Hematopoietic multipotent progenitor cell treated with erythropoietin and hydrocortisone succinate and interleukin-3 and kit ligand, for 8 days (in vitro differentiated cells): ENCODE measurements at places on chromosomes 1 and 21.

GRCh38 chr1:190897233-190897632 lies 419.6 kb upstream of the BRINP3 start:
- no peak for DNase-seq

GRCh38 chr1:231407547-231408396 lies 14.3 kb downstream of the EGLN1 start:
- DNase-seq = no peak

- peak; percentile 58 for DNase-seq
These were observed 47.2 kb downstream of the VPS26C start for GRCh38 chr21:37219761-37220432.

DNA sequence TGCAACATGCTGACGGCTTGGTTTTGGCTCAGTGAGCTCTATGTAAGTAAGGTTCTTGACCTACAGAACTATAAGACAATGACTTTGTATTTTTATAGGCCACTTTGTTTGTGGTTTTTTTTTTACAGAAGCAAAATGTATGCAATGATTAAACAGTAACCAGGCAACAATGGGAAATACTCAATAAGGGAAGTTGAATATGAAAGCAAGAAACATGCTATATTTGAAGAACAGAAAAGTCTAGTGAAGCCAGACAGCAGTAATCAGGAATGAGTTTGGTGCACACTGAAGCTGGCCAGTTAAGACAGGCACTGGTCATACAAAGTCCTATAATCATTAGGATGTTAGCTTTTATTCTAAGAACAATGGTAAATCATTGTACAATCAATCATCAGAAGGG lies 1926.8 kb downstream of the NCAM2 start:
- no peak for DNase-seq

DNA sequence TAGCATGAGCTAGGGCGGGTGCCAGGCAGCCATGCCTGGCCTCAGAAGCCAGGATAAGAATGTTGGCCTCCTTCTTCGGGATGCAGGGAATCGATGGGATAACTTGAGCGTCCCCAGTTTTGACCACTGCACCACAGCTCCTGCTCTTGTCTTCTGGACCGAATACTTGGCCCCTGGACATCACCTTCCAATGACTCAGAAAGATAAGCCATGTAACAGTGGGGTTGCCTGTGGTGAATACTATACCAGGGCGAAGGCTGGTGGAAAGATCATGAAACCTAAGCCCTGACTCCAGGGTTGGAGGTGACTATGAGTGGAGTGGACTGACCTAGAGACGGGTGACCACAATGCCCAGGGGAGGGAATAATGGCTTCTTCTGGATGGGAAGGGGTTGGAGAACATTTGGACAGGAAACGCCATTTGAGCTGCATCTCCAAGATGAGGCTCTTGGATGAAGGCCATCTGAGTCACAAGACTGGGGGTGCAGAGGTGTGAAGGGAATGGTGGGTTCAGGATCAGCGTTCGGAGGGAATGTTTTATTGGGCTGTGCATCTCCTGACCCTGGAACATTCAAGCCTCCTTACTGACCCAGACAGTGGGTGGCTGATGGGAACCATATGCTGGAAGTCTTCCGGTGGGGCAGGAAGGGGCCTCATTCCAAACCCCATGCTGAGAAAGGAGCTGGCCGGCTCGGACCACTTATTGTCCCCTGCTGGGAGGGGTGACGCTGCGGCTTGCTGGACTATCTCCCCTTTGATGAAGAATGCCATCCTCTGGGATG lies 18.5 kb upstream of the KCNE2 start:
- no peak for DNase-seq

- DNase-seq = no peak
These were observed 24.2 kb downstream of the SLC5A9 start for GRCh38 chr1:48246727-48247126.

DNA sequence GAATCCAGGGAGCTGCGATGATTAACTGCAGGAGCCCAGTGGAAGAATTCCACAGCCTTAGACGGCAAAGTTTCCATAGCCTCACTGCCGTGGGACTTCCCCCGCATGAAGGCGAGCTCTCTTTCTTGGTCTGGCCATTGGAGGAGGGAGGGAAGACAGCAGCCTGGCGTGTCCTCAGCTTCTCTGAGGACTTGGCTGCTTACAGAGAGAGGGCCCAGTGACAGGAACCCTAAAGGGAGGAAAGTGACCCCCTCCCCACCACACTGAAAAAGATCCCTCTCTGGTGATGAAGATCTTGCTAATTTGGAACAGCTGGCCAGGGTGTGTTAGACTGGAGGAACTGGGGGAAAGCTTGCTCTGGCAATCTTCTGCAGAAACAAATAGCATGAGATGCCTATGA lies 41.0 kb downstream of the ATP2B4 start:
- DNase-seq = no peak

DNA sequence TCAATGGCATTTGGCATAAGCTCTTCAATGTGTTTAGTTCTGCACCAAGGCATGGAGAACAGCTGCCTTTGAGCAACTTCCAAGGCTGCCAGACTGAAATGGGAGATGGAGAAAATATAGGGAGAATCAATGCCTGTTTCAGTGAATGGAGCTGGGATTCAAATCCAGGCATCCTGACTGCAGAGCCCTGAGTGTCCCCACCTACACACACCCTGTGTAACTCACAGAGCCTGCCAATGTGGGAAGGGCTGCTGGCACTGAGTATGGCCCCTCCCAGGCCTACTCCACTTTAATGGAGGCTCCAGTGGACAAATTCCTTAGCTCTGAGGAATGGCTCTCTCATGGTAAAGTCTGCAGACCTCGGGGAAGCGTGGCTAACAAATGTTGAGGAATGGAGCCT lies 145.6 kb upstream of the TNR start:
- DNase-seq = no peak

DNA sequence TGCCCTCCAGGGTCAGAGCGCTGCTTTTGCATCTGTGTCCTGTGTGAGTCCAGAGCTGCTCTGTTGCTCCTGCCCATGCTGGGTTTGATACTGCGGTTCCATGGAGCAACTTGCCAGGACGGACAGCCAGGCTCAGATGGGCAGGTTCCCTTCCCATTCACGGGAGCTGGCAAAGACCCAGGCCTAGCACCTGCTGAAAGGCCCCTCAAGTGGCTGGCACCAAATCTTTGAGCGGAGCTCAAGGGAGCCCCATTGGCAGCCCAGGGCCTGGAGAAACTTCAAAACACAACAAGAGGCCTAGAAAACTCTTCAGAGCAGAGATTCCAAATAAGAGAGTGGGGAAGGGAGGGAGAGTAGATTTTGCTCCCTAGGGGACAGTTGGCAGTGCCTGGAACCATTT lies 97.2 kb downstream of the ACTL8 start:
- no peak for DNase-seq

DNA sequence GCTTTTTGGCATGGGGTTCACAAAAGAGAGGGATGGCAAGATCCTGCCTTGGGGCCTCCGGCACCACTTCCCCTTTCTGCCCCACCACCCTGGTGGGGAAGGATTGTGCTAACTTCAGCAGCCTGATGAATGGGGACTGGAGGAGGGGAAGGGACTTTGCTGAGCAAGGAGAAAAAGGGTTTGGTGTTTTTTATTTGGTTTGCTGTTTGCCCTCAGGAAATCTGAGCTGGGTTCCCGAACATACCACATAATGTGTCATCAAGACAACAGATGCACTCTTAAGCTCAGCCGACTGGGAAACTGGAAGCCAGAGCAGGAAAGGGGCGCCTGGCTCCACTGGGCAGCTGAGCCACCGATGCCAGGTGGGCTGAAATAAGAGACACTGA lies 19.8 kb downstream of the OLFML2B start:
- DNase-seq = peak; percentile 20

- no peak for DNase-seq
These were observed 132.5 kb upstream of the GPR52 start for GRCh38 chr1:174315239-174315638.

DNA sequence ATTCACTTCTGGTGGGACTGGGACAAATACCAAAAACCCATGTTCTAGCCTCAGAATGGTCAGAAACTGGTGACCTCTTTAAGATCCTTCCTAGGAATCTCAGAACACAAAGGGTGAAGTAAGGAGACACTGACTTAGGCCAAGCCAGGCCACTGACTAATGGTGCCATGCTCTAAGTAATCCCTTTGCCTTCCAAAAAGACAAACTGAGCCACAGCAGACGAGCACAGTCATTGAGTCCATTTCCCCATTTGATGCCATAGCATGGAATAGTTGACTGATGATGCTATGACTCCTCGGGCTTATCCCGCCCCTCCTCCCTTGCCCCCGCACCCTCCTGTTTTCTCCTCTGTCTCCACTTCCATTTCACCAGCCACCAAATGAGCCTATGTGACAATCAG lies 145.8 kb upstream of the ZNF648 start:
- DNase-seq = no peak

GRCh38 chr1:108502138-108502537 lies 52.0 kb downstream of the NBPF6 start:
- no peak for DNase-seq

GRCh38 chr1:179164494-179164893 lies 65.0 kb downstream of the ABL2 start:
- DNase-seq = no peak

DNA sequence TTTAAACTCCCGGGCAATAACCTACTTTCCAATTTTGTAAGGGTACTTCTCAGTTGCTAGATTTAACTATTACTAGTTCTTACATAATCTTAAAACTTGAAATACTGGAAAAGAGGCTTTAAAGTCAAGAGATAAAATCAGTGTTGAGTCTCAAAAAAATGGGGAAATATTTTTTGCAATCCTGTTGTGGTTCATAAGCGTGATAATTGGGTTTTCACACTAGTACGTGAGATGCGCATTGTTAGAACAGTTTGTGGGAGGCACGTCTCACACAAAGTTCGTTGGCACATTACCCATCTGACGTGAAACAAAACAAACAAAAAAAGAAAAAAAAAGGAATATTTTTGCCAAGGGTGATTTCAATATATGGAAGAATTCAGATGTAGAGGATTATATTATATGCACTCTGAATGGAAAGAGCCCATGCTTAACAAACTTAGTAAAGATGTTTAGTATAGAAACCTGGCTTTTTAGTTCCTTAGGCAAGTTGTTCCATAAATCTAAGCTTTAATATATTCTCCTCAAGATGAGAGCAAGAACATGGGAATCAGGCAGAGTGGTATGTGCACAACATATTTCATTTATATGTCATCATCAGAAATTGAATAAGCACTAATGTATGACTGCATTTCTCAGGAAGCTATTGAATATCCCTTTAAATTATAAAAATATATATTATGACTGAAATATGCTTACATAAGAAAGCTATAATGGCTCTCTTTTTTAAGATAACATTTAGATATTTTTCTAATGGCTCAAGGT lies 73.9 kb upstream of the TNFSF4 start:
- no peak for DNase-seq

DNA sequence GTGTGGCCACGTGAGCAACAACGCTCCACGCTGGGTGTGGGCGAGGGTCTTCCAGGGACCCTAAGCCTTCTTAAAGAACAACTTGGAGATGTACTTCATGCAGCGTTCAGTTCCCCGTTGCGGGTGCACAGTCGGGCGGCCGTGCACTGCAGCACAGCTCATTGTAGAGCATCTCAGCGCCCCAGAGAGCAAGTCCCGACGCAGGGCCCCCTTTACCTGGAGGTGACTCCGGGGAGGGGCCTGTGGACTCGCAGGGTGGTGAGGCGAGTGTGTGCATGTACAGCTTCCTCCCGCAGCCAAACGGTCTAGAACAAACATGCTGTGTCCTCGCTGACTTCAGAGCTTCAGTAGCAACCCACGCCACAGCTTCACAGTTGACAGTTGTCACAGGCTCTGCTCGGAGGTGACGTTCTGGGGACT lies 19.5 kb downstream of the RRP1 start:
- DNase-seq = no peak

DNA sequence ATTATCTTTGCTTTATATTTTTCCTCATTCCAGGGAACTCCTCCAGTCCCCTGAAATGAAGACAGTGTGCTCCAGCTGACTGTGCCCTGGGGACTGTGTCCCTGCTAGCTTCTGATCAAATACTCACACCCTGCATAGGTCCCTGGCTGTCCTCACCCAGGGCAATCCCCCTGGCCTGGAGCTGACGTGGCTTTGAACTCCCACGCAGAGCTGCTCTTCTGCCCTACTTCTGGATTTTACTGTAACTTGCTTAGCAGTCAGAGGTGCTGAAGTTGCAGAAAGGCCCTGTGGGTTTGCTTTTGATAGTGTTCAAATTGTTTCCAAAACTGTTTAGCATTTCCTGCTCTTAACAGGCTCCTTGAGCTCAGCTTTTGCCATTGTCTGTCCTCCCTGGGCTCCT lies 186.5 kb downstream of the FASLG start:
- DNase-seq = no peak

GRCh38 chr21:45767071-45768006 lies 123.8 kb downstream of the PCBP3 start:
- DNase-seq = no peak

DNA sequence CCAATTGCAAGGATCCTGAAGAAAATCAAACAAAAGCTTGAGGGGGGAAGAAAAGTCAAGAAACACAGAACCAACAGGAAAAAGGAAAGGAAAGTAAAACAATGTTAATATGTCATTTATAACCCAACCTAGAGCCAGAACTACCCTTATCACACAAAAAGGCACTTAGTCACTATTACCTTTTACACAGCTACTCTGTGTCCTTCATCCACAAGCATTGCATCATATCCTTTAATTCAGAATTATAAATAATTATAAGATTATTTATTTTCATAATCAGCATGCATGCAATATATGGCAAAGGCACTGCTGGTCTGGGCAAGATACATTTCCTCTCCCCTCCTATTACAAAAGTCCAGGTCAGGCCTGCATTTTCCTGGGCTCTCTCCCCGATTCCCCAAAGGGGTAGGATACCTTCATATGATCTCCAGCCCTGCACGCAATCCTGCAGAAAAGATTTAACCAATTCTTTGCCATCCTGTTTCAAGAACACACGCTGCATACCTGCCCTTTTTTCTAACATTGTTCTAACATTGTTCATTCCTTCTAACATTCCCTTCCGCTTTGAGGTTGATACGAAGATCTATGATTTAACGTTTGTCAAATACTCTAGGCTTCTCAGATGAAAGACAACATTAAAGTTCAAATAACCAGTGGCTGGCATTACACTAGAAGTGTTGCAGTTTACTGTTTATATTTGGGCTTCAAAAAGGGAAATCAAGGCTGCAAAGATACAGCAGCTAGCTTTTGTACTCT lies 4.3 kb downstream of the PTPN14 start:
- no peak for DNase-seq

DNA sequence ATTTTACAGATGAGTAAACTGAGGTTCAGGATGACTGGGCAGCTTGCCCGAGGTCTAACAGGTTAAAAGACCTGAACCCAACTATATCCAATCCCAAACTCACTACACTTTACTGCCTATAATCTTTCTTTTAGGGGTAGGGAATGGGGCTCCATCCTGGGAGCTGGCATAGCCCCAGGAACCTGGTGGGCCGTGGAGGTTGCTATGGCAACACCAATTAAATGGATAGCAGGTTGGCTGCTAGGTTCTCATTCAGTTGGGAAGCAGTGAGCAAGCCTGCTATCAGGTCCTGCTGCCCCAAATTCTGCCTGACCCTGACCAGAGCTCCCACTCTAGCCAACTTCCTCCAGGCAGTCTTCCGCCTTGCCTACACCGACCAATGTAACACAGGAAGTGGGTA lies 40.9 kb downstream of the LRP8 start:
- DNase-seq = no peak

GRCh38 chr1:202248861-202249260 lies 55.3 kb downstream of the LGR6 start:
- DNase-seq = no peak

GRCh38 chr1:1540090-1540817 lies at the start of gene TMEM240:
TMEM240 (minus strand) TSS chr1:1540624; CDS start chr1:1540346, 278 bp downstream.
- DNase-seq = peak; percentile 29

- no peak for DNase-seq
These were observed 16.2 kb downstream of the CSRP1 start for GRCh38 chr1:201490708-201491131.
